ENCODE measurements at places on chromosomes 1 and 21.
A peak's percentile ranks its signal among the peaks of the same experiment; 100 is the strongest.

- DNase-seq, result no peak
Measured at GRCh38 chr1:92623187-92623778, 136.6 kb upstream of the GFI1 start.

GRCh38 chr1:208170252-208170651 is 73.9 kb downstream of the PLXNA2 start:
- DNase-seq, result peak; percentile 49

GRCh38 chr21:42623694-42624093 is 29.7 kb upstream of the PDE9A start:
- no peak for DNase-seq

GRCh38 chr1:31715087-31715872 is 11.5 kb upstream of the COL16A1 start:
- DNase-seq, result peak; percentile 99

- DNase-seq, result no peak
Measured at GRCh38 chr1:222099746-222100145, 357.9 kb upstream of the DUSP10 start.

DNA sequence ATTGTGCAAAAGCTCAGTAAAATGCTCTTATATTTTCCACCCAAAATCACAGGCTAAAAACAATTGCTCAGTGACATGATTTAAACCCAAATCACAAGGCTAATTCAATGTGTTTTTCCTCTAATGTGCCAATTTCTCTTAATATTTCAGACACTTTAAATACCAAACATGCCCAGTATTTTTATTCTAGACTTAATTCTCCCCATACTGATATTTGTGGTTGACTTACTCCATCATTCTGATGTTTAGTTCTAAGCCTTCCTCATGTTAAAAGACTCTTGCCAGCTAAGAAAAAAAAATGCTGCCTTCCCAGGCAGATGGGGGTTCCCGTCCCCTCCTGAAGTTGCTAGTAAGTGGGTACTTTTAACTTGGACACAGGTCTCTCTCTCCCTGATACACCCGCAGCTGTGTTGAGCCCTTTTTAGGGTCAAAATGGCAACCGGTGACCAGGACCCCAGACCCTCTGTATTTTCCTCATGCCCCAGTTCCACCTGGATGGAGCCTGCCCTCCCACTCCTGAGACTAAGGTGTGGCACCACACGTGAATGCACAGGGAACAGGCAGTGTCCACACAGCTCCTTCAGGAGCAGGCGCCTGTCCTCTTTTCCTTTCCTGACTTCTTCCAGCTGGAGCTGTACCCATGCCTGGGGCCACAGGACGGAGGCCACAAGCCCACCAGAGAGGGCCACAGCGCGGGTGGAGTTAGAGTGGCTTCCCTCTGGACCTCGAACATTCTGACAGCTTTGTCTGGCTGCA is 118.9 kb downstream of the RIPK4 start:
- no peak for DNase-seq

DNA sequence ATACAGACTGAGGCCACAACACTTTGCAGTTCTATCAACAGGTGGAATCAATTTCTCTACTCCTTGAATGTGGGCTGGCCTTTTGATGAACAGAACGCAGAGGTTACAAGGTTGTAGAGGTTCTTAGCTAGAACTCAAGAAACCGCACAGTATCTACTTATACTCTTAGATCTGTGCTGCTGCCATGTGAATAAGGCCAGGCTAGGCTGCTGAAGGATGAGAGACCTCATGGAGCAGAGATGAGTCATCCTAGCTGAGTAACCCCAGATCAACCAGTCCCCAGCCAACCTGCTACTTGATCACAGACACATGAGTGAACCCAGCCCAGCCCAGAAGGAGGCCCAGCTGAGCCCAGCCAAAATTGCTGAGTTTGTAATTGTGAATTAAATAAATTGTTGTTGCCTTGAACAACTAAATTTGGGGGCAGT is 35.3 kb upstream of the BCAR3 start:
- DNase-seq, result no peak

DNA sequence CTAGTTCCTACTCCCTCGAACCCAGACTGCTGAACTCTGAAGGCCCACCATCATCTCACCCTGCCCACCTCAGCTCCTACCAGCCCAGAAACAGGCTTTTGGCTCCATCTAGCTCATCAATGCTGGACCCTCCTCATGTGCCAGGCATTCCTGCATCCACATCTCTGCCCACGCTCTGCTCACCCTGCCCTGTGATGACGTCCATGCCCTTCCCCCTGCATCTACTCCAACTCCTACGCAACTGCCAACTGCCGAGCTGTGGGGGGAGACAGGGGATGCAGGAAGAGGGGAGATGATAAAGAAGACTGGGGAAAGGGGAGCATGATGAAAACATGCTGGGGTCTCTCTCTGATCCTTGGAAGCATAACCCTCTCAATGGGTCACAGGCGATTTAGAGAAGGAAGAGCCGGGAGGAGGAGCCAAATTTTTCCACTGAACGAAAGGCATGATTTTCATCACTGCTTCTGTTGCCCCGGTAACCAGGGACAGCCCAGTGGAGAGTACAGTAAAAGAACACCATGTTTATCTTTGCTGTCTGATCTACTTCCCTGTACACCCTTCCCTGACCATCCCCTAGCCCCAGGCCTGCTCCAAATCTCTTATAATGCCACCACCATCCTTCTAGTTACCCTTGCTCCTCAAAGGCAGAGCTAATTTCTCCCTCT is 44.3 kb downstream of the CD34 start:
- peak; percentile 79 for DNase-seq

DNA sequence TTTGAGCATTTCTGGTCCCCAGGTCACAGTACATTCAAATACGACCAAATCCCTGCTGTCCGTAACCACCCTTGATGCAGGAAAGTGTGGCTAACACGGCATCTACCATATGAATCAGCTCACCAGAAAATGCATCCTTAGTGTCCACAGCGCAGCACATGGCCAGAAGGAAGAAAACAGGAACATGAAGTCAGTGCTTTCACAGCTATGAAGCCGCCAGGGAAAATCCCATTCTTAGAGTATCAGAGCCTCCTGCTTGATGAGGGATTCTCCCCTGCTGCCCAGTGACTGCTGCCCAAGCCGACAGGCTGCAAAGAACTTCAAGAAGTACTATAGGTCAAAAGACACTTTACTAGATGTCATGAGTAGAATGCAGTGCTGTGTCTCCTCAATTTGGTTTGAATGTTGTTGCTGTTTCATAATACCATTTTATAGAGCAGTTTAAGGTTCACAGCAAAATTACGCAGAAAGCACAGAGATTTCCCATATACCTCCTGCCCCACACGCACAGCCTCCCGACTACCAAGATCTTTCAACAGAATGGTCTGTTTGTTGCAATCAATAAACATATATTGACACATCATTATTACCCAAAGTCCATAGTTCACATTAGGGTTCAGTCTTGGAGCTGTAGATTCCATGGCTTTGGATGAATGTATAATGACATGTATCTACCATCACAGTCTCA is 14.5 kb downstream of the TIAM1 start:
- DNase-seq, result no peak

- peak; percentile 72 for DNase-seq
Measured at GRCh38 chr21:43734928-43735229, 15.9 kb downstream of the PDXK start.

GRCh38 chr1:102282955-102283354 is 286.2 kb upstream of the OLFM3 start:
- no peak for DNase-seq

DNA sequence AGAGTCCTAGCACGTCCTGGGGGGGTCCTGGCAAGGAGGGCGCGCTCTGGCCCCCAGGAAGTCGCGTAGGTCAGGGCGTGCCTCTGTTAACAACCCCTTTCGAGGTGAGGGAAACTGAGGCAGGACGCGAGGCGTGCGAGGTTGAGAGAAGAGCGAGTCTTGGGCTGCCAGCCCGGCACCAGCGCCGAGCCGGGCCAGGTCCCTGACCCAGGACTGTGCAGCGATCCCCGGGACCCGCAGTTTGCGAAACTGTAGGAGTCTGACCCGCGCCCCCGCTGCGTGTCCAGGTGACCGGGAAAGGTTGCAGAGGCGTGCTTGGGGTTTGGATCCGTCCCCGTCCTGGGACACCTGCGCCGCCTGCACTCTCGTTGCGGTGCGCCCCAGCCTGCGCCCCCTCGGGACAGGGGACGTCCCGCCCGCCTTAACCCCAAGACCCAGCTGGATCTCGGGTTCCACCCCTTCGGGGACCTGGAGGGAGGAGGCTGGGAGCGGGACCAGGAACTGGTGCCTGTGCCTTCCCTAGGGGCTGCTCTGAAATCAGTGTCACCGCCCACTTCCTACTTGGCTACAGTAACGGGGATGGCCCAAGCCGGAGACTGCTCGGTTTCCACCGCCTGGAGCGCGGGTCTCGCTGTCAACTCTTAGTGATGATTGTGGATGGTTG is 493 bp downstream of the DISC1 start:
- peak; percentile 92 for DNase-seq

DNA sequence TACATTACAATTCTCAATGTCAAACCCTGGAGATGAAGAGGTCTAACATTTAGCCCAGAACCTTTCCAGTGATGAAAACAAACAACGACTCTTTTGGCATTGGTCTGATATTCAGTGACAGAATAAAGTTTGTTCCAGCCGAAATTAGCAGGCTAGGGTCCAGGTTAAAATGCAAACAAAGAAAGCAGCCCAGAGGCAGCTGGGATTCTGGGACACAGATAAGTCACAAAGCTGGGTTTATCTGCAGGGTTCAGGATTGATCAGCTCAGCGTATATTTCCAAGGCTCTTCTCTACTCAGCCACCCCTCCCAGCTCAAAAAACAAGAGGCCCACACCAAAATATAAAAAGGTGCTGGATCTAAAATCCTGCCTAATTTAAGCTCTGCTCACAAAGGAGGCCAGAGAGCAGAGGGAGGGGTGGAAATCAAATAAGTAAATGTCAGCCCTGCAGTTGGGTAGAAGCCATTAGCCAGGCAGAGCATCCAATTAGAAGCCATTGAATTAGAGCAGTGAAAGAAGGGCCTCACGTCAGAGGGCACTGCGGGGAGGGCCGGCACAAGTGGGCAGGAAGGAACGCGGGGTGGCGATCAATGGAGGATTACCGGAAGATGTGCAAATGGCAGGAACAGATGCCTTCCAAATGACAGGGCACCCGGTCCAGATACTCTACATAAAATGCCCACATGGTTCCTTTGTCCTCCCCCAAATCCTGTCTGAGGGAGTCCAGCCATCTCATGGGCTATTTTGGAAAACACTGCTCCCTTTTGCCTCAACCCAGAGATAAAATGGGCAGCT is 3.2 kb upstream of the KLHDC8A start:
- DNase-seq, result no peak

GRCh38 chr1:155890251-155890650 is 20.9 kb downstream of the RIT1 start:
- DNase-seq, result no peak

DNA sequence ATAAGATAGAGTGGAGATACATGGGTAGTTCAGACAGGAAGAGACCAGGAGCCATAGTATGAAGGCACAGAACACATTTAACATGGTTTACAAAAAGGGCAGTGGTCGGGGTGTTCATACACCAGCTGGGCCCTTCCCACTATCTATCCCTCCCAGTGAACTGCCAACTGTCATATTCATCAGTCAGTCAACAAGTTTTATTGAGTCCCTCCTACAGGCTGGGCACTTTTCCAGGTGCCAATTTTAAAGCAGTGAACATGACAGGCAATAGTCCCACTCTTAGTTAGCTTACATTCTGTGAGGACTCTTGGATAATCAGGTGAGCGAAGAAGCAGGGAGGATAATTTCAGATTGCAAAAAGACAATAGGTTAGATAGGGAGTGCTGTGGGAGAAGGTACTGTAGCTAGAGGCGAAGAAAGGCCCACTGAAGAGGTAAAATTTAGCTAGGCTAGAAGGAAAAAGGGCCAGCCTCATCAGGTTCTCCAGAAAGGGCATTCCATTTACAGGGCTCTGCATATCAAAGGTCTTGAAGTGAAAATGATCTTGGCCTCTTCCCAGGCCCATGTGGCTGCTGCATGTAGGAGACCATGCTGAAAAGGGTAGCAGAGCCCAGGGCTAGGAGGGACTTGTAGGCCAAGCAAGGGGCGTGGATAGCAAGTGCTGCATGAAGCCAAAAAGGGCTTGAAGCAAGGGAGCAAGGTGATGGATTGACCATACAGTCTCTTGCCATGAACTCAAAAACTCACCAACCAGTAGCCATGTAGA is 274.7 kb upstream of the SNX7 start:
- no peak for DNase-seq

GRCh38 chr1:206774093-206774492 is 1.8 kb upstream of the IL10 start:
- no peak for DNase-seq

GRCh38 chr1:157969697-157970485 is 23.6 kb upstream of the KIRREL1 start:
- DNase-seq, result no peak

- DNase-seq, result no peak
Measured at GRCh38 chr21:44517175-44517899, 22.7 kb downstream of the KRTAP10-1 start.

- DNase-seq, result no peak
Measured at GRCh38 chr1:59871746-59872145, 54.8 kb downstream of the CYP2J2 start.

GRCh38 chr1:24535021-24535424 is 20.9 kb upstream of the NCMAP start:
- no peak for DNase-seq

DNA sequence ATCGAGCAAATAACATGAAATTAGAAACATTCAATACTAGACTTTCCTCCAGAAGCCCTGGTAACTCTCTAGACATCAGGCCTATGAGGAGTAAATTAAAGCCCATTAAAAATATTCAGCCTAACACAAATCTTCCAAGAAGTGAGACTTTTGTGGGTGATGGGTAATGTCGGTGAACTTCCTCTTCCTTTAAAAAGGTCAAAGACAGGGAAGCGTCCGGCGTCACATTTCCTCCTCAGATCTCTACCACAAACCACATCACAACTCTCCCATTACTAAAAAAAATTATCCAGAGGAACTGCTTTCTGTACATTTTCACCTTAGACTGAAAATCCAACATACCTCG is 1.4 kb downstream of the EIF4G3 start:
- DNase-seq, result peak; percentile 78

- no peak for DNase-seq
Measured at GRCh38 chr1:24868016-24868875, 61.8 kb downstream of the RUNX3 start.

- DNase-seq, result no peak
Measured at GRCh38 chr1:157770442-157771043, 6.4 kb downstream of the FCRL2 start.

DNA sequence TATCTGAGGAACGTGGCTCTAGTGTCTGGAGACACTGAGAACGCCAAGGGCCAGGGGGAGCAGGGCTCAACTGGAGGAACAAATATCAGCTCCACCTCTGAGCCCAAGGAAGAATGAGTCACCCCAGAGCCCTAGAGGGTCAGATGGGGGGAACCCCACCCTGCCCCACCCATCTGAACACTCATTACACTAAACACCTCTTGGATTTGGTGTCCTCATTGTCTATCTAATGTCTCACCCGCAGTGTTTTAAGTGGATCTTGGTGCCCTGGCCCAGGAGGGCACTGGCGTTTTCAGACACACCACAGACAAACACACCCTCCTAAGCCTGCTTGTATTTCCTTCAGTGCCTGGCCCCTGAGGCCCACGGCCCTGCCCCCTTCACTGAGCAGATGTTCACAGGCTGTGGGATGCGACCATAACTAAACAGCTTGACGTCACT is 2.2 kb upstream of the FALEC start:
- peak; percentile 11 for DNase-seq

- DNase-seq, result peak; percentile 70
Measured at GRCh38 chr1:214532070-214532469, 19.3 kb downstream of the PTPN14 start.

GRCh38 chr1:56202186-56202585 is 377.2 kb downstream of the PLPP3 start:
- DNase-seq, result no peak
